ENCODE measurements at places on chromosomes 6 and 20.

DNA sequence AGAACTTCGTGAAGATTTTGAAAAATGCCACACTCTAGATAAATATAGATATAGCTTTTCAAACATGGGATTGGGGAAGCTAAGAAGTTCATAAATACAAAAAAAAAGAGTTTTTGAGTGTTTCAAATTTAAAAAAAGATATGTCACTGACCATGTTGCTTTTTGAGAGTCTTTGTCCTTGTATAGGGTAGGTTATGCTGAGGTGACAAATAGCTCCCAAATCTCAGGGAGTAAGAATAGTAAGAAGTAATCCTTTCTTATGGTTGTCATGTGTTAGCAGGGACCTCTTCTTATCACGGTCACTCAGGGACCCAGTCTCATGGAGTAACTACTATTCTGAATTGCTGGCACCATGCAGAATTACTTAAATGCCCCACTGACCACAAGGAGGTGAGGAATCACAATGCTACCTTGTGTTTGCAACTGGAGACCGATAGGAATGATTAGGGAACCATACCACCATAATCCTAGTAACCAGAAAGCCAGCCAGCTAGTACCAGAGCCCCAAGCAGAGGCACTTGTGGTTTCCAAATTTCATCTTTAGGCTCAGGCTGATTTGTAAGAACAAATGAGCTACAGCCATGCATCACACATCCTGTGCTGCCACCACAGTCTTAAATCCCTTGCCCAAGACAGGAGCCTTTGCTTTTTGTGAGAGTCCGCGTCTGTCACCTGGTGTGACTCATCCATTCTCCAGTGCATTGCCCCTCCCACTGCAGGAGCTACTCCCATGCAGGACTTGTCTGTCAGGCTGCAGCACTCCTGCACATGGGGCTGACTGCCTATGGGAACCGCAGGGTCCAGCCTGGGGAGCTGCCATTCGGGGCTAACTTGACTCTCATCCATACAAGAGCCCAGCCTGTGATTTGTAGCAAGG, 42.4 kb upstream of the ADGRF4 start:
- DNase-seq = no peak

- DNase-seq = no peak
Measured at GRCh38 chr6:56954403-56955170, at the start of gene BEND6. Gene BEND6, plus strand, starts transcription at chr6:56955107. Its CDS starts 26,704 bp downstream, at chr6:56981811.

DNA sequence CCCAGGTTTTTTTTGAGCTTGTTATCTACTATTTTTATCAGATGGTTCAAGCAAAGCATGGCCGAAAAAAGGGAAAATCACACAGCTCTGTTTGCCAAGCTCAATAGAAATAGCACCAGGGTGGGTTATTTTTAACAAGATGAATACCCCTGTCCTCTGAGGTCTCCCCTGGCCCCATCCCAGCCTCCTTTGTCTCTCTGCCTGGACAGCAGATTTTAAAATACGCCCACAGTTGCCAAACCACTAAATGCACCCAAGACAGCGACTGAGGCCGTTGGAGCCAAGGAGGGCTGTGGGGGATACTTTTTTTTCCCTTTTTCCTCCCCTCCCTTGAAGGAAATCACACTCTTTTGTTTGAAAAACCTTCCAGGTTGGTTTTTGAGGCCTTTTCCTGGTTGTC, 106.6 kb downstream of the VEGFA start:
- no peak for DNase-seq

GRCh38 chr6:137640086-137640485, 145.9 kb upstream of the OLIG3 start:
- DNase-seq = no peak

GRCh38 chr6:132933090-132933489, 118.7 kb downstream of the RPS12 start:
- no peak for DNase-seq

- DNase-seq = no peak
Measured at GRCh38 chr6:43893073-43893472, 123.1 kb downstream of the VEGFA start.

- DNase-seq = no peak
Measured at GRCh38 chr6:161094955-161095354, 103.4 kb downstream of the MAP3K4 start.

DNA sequence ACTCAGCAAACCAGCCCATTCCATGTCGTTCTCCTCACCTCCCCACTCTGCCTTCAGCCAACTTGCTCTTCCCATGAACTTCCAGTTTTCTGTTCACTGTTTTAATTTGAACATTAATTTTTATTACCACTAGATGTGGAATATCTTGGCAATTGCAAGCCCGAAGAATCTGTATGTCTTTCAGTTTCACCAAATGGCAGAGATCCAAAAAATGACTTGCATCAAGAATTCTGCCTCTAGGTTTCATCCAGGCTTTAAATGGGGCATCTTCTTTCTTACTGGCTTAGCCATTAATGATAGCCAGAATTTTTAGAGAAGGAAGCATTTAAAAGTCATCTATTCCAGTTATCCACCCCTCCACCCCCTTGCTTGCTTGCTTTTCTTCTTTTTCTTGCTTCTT, 39.0 kb downstream of the CAP2 start:
- no peak for DNase-seq

GRCh38 chr6:137315081-137315480, 95.9 kb upstream of the IFNGR1 start:
- no peak for DNase-seq

GRCh38 chr6:39873439-39873838, 60.8 kb downstream of the MOCS1 start:
- DNase-seq = no peak

DNA sequence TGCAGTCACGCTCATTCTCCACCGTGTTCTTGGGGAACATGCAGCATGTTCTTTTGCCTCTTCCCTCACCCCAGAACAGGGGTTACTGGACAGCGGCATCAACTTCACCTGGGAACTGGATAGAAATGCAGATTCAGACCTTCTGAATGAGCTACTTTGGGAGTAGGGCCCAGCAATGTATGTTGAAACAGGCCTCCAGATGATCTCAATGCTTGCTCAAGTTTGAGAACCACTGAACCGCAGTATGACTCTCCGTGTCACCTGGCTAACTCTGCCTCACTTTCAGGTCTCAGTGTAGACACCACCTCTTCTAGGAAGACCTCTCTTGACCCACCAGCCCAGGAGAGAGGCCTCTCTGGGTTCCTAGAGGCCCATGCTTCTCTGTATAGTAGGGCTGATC, 4.9 kb downstream of the TRIB3 start:
- DNase-seq = no peak

GRCh38 chr6:106014955-106015354, 71.2 kb upstream of the PRDM1 start:
- DNase-seq = no peak

GRCh38 chr6:167324111-167324510, 775 bp upstream of the TTLL2 start:
- no peak for DNase-seq

DNA sequence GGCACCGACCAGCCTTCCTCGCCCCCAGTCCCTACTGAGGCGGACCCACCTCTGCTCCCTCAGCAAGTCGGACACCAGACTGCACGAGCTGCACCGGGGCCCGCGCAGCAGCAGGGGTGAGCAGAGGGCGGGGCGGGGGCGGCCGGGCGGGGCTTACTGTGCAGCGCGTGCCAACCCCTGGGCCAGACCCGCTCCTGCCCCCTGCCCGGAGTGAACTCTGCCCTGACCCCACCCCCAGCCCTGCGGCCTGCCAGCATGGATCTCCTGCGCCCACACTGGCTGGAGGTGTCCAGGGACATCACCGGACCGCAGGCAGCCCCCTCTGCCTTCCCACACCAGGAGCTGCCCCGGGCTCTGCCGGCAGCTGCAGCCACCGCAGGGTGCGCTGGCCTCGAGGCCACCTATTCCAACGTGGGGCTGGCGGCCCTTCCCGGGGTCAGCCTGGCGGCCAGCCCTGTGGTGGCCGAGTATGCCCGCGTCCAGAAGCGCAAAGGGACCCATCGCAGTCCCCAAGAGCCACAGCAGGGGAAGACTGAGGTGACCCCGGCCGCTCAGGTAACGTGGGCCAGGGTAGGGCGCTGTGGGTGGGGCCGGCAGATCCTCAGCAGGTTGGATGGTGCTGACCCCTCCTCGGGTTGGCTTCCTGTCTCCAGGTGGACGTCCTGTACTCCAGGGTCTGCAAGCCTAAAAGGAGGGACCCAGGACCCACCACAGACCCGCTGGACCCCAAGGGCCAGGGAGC, 1.5 kb upstream of the SLC2A4RG start:
- DNase-seq = peak; percentile 47

DNA sequence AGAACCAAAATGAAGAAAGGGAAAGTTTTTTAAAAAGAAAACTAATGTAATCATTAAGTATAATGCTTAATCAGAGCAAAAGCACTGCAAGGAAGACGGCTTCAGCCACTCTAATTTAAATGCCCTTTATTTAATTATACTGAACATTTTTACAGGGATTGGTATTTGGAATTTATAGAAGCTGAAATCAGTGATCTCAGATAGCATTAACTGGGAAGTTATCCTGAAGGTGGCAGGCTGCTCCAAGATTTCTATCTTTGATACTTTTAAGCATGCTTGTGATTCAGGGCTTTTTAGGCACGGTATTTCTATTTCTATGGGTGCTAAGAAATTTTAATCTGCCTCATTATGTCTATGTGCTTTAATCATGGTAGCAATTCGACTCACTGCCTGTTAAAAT, 1.3 kb upstream of the NDUFAF4 start:
- DNase-seq = no peak

- no peak for DNase-seq
Measured at GRCh38 chr20:49229381-49229780, 10.2 kb downstream of the DDX27 start.

GRCh38 chr6:69232911-69233448, 563.8 kb downstream of the LMBRD1 start:
- no peak for DNase-seq

DNA sequence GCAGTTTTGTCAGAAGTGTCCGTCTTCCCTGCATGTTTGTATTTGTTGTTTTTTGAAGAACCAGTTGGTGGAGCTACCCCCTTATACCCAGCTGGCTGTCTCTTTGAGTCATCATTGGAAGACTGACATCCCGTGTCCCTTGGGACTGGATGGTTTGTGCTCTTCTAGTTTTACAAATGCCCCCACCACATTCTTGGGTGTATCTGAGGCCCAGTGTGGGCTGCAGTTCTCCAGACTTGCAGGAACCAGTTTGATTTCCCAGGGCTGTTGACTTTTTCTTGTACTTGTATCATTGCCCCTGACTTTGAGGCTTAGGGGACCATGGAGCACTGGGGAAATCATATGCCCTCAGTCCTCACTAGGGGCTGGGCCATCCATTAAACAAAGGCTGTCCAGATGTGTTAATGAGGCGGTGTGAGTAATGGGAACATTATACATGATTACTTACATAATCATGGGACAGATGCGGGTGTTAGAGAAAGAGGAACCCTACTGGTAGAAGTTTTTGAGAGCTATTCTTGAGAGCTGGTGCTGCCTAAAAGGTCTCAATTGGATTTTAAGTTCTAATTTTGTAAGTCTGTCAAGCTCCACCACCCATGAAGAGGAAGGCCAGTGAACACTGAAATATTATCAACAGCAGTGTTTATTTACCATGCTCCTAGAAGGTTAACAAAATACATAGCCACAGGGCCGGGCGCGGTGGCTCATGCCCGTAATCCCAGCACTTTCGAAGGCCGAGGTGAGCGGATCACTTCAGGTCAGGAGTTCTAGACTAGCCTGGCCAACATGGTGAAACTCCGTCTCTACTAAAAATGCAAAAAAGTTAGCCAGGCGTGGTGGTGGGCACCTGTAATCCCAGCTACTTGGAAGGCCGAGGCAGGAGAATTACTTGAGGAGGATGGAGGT, 8.5 kb downstream of the JARID2 start:
- DNase-seq = no peak

DNA sequence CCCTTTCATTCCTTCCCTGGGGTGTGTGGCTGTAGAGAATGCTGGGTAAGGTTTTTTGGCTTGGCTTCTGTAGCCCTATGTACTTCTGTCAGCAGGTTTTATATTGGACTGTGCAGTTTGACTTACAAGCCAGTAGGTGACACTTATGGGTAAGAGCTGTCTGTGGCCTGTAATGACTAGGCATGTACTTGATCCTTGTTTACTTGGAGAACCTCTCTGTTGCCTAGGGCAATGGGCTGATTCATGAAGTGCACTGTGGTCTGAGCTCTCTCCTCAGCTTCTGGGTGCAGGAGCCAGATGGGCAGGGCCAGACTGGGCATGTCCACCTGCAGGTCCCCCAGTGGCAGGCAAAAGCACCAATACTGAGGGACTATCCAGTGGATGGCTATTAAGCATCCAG, 544.6 kb downstream of the ADGRB3 start:
- no peak for DNase-seq

DNA sequence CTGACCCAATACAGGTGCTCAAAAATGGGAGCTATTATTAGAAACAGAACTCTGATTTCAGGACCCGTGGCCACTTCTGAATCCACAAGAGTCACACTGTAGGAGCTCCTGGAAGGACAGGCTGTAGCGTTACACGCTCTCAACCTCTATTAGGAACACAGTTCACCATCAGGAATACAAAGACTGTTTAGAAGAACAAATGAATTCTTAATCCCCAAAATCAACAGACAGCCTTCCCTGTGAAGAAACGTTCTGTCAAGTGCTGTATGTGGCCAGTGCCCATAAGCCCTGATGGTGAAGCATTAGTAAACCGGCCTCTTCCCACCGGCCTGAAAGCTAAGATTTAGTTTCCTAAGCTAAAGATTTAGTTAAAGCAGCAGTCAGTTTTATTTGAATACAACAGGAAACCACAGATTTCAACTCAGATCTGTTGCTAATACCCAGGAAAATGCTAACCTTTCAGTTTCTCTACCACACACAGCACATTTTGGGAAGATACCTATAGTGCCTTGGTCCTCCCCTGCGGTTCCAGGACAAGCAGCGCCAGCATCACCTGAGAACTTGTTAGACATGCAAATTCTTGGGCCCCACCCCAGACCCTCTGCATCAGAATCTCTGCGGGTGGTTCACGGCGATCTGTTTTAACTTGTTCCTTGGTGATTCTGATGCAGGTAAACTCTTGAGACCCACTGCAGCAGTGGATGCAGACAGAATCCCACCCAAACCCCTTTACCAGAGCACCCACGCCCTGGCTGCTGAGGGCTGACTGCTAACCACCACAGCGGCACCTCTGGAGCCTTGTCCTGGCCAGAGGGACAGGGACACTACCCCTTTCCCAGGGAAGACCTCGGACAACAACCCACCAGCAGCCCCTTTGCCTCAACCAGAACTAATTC, 33.4 kb downstream of the MTRES1 start:
- DNase-seq = peak; percentile 11

DNA sequence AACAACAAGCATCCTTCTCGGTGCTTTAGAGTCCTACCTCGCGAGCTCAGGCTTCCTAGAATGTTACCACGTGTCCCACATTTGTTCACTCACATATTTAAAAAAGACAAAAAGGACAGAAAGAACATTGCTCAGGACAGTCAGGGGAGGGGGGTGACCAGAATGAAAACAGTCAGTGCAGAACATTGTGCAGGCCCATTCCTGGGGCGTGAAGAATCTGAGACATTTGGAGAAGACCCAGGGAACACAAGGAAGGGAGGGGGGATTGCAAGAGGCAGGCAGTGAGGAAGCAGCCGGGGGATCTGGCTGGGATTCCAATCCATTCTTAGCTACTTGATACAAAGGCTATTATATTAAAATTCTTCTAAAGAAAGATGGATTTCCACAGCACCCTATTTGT, 270.4 kb upstream of the CITED2 start:
- DNase-seq = no peak

All from CD4-positive, alpha-beta T cell treated with Interleukin-6 at 100 ng/mL for 8 hours (primary cell).